Endodermal cell (in vitro differentiated cells): ENCODE measurements at places on chromosomes 7 and 10. TPM values are rescaled to one million over a fixed set of nuclear protein-coding genes. Genes with fewer than 3 reads are reported as not detected.
A peak's percentile ranks its signal among the peaks of the same experiment; 100 is the strongest.

DNA sequence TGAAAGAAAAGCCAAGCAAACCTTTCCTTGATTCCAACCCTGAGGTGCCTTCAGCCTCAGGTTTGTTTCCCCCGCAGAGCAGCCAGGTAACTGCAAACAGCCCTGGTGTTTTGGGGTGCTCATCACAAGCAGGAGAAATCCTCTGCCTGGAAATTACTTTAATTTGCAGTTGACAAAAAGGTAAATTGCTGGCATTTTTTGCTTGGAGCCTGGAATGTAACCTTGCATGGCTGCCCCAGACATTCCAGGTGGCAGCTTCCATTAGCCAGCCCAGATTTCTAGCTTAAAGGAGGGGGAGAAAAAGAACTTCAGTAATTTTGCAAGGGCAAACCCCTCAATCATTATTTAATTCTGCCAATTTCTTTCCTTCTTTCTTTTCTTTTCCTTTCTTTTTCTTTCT lies 194.4 kb downstream of the MYOF start:
- peak; percentile 62 for DNase-seq

DNA sequence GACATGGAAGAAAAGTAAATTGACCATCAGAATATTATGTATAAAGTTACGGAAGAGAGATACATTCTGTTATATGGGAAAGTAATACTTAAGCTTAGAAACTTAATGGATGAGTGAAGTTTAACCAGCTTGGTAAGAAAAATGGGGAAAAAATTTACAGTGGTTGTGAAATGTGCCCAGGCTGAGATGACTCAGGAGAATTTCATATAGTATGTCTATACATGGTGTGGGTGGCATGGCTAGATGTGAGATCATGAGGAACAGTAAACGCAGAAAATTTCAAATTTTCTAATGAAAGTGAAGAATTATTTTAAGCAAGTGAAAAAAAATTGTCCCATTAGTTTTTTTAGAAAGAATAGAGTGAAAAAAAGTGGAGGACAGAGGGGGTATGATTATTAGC lies 552.5 kb upstream of the SORCS1 start:
- DNase-seq = no peak

DNA sequence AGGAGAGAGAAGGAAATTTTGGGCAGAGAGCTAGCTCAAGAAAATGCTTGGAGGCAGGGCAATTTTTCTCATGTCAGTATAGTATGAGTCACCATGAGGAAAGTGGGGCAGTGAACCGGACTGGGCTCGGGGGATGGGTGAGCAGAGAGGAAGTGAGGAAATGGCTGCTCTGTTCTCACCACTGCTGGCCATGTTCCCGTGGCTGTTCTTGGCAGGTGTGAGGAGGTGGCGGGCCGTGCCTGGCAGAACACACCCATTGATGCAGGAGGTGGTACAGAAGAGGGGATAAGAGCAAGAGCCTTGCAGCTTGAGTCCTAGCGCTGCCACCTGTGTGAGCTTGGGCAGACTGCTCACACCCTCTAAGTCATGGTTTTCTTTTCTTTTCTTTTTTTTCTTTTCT lies 304.4 kb upstream of the LYZL1 start:
- DNase-seq = peak; percentile 53

DNA sequence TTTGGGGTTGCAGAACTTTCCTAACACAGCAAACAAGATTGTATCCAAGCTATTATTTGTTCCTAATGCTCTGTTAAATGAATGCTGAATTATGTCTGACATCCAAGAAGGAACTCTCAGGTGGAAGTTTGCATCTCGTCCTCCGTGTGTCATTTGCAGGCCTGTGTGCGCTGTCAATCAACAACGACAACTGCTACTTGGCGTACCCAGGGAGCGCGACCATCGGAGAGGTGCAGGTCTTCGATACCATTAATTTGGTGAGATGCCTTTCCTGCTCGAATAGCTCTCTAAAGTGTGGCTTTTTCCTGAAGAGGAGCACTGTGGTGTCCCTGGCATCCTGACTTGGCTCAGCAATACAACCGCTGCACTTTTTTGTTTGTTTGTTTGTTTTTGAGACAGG lies 26.9 kb downstream of the WIPI2 start:
- DNase-seq = no peak

DNA sequence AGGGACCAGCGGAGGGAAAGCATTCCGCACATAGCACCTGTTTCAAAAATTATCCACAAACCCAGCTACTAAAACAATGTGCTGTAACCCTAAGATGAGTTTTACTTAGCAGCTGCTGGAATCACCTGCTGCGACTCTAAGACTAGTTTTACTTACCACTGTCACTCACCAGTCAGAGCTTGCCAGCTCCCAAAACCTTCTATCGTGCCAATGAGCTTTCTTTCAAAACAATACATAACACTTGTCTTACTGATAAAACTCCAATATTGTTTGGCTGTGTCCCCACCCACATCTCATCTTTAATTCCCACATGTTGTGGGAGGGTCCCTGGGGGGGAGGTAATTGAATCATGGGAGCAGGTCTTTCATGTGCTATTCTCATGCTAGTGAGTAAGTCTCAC lies 18.4 kb downstream of the ST8SIA6 start:
- DNase-seq = no peak

DNA sequence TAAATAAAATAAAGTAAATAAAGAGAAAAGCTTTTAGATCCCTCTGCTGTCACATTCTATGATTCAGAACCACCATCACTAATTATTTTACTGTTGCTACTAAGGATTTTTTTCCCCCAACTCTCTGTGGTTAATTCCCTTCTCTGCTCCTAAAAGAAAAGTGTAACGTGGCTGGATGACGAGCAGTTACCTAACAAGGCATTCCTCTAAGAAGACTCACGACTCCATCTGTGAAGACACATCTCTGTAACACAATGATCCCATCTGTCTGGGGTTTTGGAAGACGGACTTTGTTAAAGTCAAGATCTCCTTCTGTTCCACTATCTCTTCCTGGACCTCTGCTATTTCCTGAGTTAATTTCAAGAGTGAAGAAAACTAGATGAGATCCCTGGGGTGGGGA lies 179.9 kb downstream of the SFMBT2 start:
- DNase-seq = no peak

DNA sequence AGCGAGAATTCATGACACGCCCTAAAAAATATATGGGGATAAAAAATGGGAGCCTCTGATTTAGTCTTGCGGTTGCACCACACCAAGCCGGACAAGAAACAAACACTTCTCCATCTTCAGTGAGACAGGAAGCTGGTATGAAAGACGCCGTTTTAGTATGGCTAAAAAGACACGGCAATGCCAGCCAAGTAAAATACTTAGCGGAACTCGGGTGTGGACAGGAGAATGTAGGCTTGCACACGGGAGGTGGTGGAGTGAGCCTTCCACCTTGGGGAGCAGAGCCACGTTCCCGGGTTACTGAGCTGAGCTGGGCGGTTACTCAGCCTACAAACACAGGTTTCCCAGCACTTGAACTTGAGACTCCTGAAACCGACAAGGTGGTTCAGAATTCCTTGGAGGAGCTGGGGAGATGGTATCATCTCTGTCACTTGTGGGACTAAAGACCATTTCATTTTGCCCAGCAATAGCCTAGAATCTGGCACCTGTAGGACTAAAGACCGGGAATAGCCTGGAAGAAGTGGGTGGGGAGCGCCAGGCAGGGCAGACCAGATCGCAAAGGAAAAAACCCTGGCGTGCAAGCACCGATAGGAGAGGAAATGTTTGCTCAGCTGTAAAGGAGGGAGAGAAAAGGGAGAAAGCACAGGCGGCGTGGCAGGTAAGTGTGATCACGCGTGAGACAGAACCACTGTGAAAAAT lies 34.8 kb upstream of the SEPHS1 start:
- DNase-seq = peak; percentile 58

DNA sequence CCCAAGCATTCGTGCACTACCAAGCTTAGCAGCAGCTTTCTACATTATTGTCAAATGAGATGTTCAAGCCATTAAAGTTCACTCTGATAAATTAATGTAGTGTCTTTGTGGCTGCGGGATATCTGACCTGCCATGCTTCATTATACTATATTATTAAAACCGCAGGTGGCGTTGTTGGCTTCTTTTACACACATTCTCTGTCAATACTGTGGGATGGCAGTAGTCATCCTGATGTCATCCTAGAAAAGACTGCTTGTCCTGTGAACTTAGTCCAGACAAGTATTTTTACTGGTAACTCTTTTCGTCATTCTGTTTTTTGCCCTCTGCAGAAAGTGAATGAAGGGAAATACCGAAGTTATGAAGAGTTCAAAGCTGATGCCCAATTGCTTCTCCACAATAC lies 103.9 kb downstream of the ZMYND11 start:
- DNase-seq = no peak

DNA sequence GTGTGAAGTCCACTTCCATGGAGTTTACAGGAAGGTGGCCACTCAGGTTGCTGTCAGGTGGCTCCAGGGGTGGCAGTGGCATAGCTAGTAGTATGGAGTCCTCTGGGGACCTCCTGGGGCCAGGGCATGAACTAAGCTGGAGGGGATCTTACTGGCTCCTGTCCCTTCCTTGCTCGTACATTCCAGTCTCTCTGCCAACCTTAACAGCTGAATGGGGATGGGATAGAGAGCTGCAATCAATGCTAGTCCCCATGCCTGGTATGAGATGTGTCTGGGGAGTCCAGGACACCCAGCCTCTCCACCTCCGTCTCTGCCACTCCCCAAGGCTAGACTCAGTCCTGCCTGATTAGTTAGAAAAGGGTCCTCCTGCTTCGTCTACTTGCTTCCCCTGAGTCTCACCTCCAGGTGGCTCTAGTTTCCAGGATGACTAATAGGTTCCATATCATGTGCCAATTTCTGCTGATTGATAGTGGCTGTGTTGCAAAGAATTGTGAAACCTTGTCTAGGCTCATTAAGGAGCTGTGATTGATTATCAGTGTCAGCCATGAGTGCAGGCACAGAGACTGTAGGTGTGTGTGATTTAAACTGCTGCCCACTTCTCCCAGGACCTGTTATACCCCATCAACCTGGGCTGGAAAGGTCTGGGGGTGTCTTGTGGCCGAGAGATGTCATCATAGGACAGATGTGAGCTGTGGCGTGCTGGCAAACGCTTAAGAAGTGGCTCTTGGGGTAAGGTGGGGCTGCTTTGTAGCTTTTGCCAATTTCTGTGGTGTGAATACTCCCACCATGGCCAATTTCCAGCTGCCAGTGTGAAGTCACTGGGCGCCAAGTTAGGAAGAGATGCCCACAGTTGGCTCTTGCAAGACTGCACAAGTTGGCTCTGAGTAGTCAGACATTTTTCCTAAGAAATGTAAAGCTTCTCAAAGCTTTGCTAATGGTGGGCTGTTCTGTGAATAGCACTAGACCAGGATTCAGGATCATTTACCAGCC lies 59.8 kb downstream of the COL13A1 start:
- peak; percentile 75 for DNase-seq

The GNAT3 gene
- not detected in 2 replicates for total RNA-seq

- no peak for DNase-seq
Observed at GRCh38 chr10:50420196-50420595, 168.9 kb upstream of the ASAH2 start.

DNA sequence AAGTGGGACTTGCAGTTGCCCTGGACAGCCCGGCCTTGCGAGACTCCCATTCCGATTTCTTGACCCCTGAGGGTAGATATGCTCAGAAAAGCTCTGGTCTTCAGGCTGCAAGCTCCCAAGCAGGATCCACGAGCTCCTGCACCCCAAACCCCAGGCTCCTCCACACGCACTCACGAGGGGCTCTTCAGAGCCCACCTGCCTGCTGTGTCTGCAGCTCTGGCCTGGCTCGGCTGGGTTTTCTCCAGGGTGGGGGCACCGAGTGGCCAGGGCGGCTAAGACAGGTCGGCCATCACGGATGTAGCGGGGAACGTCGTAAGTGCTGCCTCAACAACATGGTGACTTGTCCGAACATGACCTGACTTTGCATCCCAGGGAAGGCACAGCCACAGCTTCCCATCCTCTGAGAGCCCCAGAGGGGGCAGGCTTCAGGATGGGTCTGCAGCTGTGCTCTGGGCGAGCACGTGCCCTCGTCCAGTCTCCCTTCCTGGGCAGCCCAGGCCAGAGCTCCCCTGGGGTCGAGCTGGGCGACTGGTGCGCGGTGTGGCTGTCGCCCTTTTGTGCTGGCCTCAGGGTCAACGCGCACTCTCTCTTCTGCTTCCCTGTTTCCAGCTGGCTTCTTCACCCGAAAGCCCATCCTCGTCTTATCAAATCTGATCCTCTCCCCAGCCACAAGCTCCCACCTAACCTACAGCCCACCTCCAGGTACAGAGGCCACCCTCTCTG lies 415.3 kb downstream of the DNAJB6 start:
- DNase-seq = no peak

The PRXL2A gene
- 103 to 127 TPM (median 114 TPM) in 3 replicates for total RNA-seq

- DNase-seq = no peak
Observed at GRCh38 chr10:22761569-22762220, 47.3 kb upstream of the PIP4K2A start.

The TAS2R3 gene
- 1.4 and 1.6 TPM in 2 replicates for total RNA-seq

The C7orf33 gene
- total RNA-seq = not detected in 3 replicates

- DNase-seq = no peak
Observed at GRCh38 chr10:133279326-133280226, 2.9 kb upstream of the ADAM8 start.

DNA sequence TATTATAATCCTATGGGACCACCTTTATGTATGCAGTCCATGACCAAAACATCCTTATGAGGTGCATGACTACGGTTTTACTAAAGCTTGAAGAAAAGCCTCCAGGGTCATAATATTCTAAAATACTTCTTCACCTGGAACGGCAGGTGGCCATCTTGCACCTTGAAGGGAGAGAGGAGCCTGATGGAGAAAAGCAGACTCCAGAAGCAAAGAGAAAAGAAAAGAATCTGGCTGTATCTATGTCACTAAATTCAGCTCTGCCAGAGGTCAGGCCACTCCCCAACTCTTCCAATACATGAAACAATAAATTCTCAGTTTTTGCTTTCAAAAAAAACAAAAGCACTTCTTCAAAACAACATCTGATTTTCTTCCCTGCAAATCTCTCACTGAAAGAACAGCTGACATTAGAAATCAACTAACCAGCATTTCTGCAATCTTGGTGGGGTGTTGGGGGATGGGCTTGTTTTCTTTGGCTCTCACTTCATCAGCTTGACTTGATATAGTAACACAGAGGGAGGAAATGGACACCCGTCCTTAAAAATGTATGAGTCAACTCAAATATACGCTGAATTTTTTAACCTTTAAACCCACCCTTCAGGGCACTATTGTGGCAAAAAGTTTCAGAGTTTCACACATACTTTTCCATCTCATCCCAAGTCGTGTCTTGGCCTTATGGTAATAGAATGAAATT lies 21.7 kb downstream of the HIBADH start:
- DNase-seq = no peak

- no peak for DNase-seq
Observed at GRCh38 chr7:37048674-37049073, 324.4 kb upstream of the AOAH start.

- no peak for DNase-seq
Observed at GRCh38 chr10:8365935-8366911, 311.7 kb downstream of the GATA3 start.

- no peak for DNase-seq
Observed at GRCh38 chr7:33539659-33540400, 365.5 kb upstream of the BMPER start.

GRCh38 chr7:37371755-37372154 lies 76.9 kb downstream of the ELMO1 start:
- peak; percentile 89 for DNase-seq

The FAS gene
- 0.54 and 0.95 TPM in 2 replicates for total RNA-seq

The VWA2 gene
- 0.54 to 2.0 TPM (median 1.6 TPM) in 3 replicates for total RNA-seq

- no peak for DNase-seq
Observed at GRCh38 chr10:86194684-86195083, 171.9 kb downstream of the GRID1 start.

The GRID1 gene
- 0.38 and 0.53 TPM in 2 replicates for total RNA-seq
